Vagina (tissue), 2 donors: ENCODE measurements at places on chromosomes 16 and 17. TPM values are rescaled to one million over a fixed set of nuclear protein-coding genes. Genes with fewer than 3 reads are reported as not detected.
A peak's percentile ranks its signal among the peaks of the same experiment; 100 is the strongest.

Gene TMEM98
- 85.0 TPM for total RNA-seq

Gene KRT25
- not detected for total RNA-seq

Gene GAST
- total RNA-seq, result not detected

Gene SLC5A10
- not detected for total RNA-seq

Gene ZFP3
- 3.4 TPM for total RNA-seq

Gene NME2
- total RNA-seq, result 468 TPM

Gene C16orf74
- total RNA-seq, result 18.2 TPM

DNA sequence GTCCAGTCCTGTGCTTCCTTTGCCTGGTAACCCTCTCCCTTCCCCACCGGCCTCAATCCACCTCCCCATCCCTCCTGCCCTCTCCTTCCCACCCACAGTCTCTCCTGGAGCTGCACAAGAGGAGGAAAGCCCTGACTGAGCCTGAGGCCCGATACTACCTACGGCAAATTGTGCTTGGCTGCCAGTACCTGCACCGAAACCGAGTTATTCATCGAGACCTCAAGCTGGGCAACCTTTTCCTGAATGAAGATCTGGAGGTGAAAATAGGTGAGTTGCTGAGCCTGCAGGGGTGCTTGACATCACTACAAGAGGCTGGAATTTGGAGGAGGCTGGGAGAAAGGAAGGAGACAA, 1.3 kb downstream of the PLK1 start:
- H3K4me3 ChIP-seq, result no peak overlapping the region
- H3K27me3 ChIP-seq, result no peaks in the 10 kb centered on the region
- DNase-seq, result no peak

DNA sequence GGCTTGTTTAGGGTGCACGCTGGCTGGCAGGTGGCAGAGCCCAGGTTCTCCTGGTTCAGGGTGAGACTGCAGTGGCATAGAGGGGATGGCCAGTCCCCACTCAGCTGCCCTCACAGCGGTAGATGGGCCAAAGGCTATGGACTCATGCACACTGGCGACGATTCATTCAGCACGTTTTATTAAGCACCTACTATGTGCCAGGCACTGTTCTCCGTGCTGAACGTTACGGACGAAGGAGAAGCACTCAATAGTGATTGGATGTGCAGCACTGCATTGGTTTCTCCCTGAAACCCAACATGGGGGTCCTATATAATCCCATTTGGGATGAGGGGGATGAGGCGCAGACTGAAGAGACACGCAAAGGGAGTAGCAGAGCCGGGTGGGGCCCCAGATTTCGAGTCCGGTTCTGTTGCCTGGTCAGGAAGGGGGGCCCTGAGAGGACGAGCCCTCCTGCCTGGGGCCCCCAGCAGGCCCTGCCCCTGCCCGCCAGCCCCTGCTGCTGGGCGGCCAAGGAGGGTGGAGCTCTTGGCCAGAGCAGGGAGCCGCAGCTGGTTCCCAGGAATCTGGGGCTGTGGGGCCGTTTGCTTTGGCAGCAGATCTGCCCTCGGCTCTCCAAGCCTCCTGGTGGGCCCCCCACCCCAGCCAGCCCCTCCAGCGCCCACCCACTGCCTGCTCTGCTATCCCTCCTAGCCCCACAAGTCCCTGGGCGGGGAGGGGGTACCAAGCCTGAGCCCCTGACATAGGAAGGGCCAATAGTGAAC, 8.8 kb downstream of the GLIS2 start:
- H3K27me3 ChIP-seq, result no peaks in the 10 kb centered on the region
- H3K27ac ChIP-seq, result peak overlapping the region; percentile 88
- no peak for DNase-seq

DNA sequence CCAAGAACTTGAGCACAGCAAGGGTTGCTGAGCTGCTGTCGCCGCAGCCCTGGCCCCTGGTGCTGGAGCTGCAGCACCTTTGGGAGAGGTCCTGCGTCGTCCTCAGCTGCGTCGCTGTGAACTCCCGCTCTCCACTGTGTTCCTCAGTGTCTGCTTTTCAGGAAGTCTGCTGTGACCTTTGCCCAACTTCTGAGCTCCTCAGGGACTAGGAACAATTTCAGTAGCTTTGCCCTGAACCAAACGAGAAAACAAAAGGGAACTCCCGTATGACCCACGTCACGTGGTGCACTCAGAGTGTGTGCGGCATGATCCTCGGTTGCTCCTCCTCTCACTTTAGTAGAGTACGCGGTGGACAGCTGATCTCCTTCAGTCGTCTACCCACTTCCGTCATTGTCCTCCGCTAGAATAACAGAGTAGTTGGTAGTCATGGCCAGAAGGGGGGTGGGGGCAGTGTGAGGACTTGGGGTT, 44.2 kb downstream of the WDR45B start:
- peaks cover 31% of the 10 kb centered on the region for H3K36me3 ChIP-seq
- no peak overlapping the region for H3K27ac ChIP-seq
- H3K4me1 ChIP-seq, result peaks cover 5% of the 10 kb centered on the region
- no peaks in the 10 kb centered on the region for H3K27me3 ChIP-seq

- no peak for DNase-seq
- no peak overlapping the region for H3K4me3 ChIP-seq
- H3K36me3 ChIP-seq, result no peaks in the 10 kb centered on the region
- no peak overlapping the region for H3K27ac ChIP-seq
- no peaks in the 10 kb centered on the region for H3K27me3 ChIP-seq
Measured at GRCh38 chr16:12170103-12171040, 193.8 kb downstream of the SNX29 start.

DNA sequence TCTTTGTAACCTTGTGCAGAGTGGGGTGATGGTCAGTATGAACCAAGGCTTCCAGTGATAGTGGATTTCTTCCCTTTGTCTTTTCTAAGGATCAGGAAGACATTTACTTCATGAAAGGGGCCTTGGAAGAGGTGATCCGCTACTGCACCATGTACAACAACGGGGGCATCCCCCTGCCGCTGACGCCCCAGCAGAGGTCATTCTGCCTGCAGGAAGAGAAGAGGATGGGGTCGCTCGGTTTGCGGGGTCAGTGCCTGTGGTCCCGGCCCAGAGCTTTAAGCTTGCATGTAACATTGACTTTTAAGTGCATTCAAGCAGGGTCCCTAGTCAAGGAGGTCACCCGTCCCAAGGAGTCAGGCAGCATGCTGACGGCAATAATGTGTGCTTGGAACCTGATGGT, 56.0 kb downstream of the MEAK7 start:
- no peak overlapping the region for H3K4me3 ChIP-seq
- H3K27me3 ChIP-seq, result no peaks in the 10 kb centered on the region
- no peak for DNase-seq
- no peaks in the 10 kb centered on the region for H3K36me3 ChIP-seq
- no peak overlapping the region for H3K27ac ChIP-seq
- H3K4me1 ChIP-seq, result no peaks in the 10 kb centered on the region
